Stimulated activated CD8-positive, alpha-beta memory T cell treated with anti-CD3 and anti-CD28 coated beads, Interleukin-15, amount 100 ng/mL, for 4 hours (primary cell): ENCODE measurements at places on chromosomes 7 and 10.

- DNase-seq, result no peak
These were observed 48.7 kb downstream of the IKZF1 start for GRCh38 chr7:50353201-50353600.

GRCh38 chr7:51014811-51015210 lies 232.1 kb upstream of the GRB10 start:
- no peak for DNase-seq

DNA sequence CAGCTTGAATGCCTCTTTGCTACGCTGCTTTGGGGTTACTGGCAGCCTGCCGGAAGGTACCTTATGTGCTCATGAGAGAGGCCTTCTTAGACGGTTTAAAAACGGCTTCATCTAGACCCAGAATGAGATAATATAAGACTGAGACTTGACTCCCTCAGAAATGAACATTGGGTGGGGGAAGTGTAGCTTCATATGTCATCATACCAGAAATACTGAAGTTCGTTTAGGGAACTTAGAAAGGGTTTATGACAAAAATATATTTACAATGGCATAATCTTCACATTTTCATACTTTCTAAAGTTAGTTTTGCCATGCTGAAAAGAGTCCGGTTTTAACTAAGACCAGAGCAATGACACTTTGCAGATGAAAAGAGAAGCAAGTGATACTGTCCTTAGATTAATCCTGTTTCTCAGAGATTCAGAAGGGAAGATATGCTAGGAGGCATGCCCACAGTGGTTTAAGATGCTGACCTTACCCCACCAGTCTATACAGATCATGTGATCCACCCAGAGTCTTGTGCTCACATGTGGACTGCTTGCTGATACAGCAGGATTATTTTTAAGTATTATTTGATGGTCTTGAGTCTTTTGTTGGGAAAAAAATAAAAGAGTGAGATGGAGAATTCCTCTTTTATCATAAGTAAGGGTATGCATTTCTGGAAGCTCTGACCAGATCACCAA lies 40.8 kb upstream of the HGF start:
- no peak for DNase-seq

DNA sequence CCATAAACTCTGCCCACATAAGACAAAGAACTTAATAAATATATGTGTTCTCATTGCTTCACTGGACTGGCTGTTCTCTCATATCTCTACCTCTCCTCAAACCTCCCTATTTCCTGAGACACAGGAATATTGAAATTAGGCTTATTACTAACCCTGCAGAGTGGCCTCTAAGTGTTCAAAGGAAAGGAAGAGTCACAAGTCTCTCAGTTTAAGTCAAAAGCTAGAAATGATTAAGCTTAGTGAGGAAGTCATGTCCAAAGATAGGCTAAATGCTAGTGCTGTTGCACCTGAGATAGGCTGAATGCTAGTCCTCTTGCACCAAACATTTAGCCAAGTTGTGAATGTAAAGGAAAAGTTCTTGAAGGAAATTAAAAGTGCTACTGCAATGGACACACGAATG lies 41.1 kb downstream of the GNAI1 start:
- DNase-seq, result no peak

- DNase-seq, result no peak
These were observed 189.1 kb downstream of the DGKI start for GRCh38 chr7:137657476-137658189.

DNA sequence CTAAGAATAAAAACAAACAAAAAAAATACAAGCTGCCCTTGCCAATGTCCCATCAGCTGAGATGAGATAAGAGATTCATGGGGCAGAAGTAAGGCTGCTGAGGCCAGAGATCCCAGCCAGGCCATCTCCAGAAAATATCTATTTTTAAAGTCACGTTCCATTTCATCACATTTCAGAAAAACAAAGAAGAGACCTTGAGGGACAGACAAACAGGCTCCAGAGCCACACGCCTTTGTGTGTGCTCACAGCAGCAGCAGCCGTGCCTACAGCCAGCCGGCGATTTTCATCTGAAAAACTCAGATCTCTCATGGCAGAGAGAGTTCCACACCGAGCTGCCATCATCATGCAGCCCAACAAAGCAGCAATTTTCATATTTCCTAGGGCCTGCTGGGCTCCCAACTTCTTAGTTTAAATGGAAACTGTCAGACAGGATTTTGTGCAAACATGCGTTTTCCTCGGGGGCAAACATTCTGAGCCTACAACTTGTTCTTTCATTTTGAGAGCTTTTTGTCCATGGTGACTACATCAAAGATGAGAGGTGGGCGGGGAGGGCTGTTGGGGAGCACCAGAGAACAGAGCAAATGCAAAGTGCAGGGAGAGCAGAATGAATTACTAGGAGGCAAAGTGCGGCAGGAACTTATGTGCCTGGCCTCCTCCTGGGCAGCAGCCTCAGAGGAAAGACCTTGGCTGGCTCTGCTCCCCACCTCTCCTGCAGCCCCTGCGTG lies 38.8 kb downstream of the DLG5 start:
- no peak for DNase-seq

- no peak for DNase-seq
These were observed 49.9 kb downstream of the ANK3 start for GRCh38 chr10:60339757-60340156.

- DNase-seq, result no peak
These were observed 325.9 kb upstream of the PODXL start for GRCh38 chr7:131882321-131882720.

- no peak for DNase-seq
These were observed 84.1 kb downstream of the CTBP2 start for GRCh38 chr10:125076121-125076825.

DNA sequence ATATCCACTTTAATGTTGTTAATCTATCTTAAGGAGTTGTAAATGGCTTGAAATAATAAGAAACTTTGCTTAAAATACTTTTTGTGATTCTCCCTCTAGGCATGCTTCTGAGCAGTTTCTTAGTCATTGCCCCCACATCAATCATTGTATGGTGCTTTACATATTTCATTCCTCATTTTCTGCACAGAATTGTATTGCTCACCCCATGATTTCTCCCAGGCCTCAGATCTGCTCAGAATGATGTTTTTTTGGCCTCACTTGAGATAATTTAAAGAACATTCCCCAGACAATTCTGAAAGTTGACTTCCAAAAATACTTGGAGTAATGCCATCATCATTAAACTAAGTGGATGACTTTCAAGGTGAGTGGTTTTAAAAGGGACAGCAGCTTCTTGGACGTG lies 82.1 kb upstream of the PRPS1L1 start:
- DNase-seq, result no peak

DNA sequence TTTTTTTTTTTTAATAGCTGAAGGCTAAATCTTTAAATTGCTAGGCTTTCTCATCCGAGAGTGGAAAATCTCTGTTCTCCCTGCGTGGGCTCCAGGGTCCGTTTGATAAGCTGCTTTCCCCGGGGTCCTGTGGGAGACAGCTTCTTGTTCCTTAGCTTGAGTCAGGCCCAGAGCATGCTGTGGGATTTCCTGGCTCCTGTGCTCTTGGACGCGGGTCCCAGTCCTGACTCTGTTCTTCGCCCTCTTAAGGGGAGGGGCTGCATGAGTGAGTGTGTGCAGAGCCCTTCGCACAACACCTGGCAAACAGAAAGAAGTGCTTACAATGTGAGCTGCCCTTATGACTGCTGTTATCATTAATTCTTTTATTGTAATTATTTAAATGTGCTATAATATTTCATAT lies 133.5 kb downstream of the TACC2 start:
- no peak for DNase-seq

DNA sequence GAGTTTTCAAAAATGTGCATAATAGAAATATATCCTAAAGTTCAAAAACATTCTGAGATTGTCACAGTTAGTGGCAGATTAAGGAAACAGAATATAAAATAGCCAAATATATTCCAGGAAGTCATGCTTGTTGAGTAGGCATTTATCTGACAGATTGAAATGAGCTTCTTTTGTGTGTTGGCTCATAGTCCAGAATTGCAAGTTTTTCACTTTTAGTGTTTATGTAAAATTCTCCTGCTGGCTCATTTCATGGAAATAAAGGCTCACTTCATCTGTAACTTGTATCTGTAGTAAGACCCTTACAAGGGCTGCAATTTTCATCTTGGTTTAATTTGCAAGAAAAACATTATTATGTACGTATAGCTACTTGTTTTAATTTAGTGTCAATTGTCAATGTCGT lies 93.5 kb downstream of the MCU start:
- no peak for DNase-seq
